ENCODE measurements at places on chromosomes 5 and 9.

DNA sequence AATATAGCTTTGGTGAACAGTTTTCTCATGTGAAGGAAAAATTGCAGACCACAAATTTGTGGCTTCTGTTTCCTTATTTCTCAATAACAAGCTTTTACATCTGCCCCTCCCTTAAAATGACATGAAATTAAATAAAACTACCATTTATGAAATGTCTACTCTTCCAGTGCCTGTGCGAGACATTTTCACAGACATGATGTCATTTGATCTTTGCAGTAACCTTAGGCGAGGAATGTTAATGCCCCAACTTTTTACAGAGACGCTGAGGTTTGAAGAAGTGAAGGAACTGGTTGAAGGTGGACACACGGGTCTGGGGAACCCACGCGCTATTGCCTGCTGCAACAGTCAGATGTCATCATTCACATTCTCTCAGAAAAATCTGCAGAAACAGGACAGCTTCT lies 61.5 kb downstream of the OSTF1 start:
- DNase-seq: peak; percentile 16

GRCh38 chr5:168860503-168860902 lies 281.3 kb upstream of the PANK3 start:
- DNase-seq: no peak

- no peak for DNase-seq
Measured at GRCh38 chr5:72849546-72849945, 33.1 kb downstream of the TNPO1 start.

DNA sequence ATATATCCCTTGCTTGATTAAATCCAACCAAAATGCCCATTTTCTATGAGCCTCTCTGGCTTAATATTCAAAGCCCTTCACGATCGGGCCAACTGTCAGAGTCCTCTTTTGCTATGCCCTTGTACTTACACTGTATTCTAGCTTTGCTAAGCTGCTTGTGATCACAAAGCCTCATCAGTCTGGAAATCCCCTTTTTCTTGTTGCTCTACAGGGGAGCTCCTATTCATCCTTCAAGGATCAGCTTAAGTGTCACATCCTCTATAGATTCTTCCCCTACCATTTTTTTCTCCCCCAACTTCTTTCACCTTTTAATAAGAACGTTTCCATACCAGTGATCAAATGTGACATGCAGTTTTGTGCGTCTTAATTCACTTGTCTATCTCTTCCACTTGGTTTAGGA lies 450.4 kb upstream of the CHD1 start:
- DNase-seq: no peak

GRCh38 chr9:129595903-129596540 lies 24.9 kb downstream of the C9orf50 start:
- DNase-seq: no peak

Measured in SIG-M5 (cell line).